ENCODE measurements at places on chromosomes 13 and 19.
A peak's percentile ranks its signal among the peaks of the same experiment; 100 is the strongest.

DNA sequence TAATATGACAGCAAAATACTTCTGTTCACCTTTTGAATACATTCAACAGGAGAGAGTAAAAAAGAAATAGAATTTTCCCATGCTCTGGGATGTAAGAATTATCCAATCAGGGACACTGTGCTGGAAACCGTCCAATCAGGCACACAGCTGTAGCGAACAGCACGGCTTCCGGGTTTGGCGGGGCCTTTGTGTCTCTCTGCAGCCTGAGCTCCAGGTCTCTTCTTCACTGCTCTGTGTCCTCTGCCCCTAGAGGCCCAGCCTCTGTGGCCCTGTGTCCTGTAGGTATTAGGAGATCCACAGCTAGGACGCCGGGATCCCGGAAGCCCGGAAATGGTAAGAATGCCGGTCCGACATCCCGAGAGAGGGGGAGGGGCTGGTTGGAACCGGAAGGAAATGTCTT, 92.7 kb downstream of the ZNF737 start:
- H3K4me1 ChIP-seq: no peaks in the 10 kb centered on the region
- no peaks in the 10 kb centered on the region for H3K36me3 ChIP-seq
- H3K27ac ChIP-seq: no peak overlapping the region
- no peak for DNase-seq
- no peak overlapping the region for H3K4me3 ChIP-seq
- no peaks in the 10 kb centered on the region for H3K27me3 ChIP-seq

DNA sequence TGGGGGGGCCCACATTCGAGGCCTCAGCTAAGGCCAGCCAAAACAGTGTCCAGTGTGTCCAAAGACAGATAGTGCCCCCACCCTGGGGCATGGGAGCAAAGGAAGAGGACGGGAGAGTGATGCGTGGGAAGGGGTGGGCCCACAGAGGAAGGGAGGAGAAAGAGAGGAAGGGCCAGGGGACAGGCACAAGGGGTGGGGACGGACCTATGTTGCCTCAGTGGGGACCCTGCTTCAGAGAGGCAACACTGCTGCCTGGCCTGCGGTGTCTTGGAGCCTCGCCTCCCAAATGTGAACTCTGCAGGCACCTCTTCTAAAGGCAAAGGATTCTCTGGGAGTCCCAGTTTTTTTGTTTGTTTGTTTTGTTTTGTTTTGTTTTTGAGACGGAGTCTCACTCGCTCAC, 230.2 kb upstream of the MAB21L1 start:
- no peak overlapping the region for H3K27ac ChIP-seq
- no peak for DNase-seq
- no peaks in the 10 kb centered on the region for H3K36me3 ChIP-seq
- H3K4me1 ChIP-seq: no peaks in the 10 kb centered on the region

DNA sequence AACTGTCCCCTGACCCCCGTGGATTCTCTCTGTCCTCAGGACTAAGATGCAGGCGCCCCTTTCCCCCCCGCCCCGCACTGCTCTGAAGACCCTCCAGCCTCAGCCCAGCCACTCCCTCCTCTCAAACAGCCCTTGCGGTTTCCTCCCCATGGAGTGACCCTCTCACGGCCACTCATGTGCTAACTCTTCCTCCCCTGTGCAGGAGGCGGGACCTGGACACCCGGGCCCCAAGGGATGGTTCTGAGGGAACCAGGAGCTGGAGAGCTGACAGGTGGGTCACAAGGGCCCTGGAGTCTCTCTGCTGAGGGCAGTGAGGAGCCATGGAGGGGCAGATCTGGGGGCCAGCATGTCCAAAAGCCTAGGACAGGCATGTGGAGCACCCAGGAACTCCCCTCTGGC, 1.9 kb downstream of the ISOC2 start:
- H3K4me1 ChIP-seq: peaks cover 4% of the 10 kb centered on the region
- DNase-seq: no peak
- H3K4me3 ChIP-seq: no peak overlapping the region
- no peaks in the 10 kb centered on the region for H3K36me3 ChIP-seq

DNA sequence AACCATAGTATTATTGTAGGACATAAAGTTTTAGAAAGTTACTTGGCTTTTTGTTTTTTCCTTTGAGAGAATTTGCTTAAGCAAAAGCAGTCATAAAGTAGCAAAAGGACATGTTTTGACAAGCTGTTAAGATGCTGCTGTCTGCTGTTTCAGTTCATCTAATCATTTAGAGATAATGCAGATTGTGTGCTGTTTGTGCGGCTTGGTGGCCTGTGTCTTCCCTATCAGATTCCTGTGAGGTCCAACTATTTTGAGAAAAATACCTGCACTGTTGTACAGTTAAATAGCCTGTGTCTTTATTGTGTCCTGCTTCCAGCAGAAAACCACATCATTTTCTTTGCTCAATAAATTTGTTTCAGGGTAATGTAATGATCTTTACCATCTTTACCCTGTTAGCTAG, 20.0 kb downstream of the UCHL3 start:
- DNase-seq: no peak
- no peaks in the 10 kb centered on the region for H3K4me1 ChIP-seq
- no peak overlapping the region for H3K4me3 ChIP-seq
- H3K27me3 ChIP-seq: no peaks in the 10 kb centered on the region
- peaks cover 14% of the 10 kb centered on the region for H3K36me3 ChIP-seq
- H3K27ac ChIP-seq: no peak overlapping the region

DNA sequence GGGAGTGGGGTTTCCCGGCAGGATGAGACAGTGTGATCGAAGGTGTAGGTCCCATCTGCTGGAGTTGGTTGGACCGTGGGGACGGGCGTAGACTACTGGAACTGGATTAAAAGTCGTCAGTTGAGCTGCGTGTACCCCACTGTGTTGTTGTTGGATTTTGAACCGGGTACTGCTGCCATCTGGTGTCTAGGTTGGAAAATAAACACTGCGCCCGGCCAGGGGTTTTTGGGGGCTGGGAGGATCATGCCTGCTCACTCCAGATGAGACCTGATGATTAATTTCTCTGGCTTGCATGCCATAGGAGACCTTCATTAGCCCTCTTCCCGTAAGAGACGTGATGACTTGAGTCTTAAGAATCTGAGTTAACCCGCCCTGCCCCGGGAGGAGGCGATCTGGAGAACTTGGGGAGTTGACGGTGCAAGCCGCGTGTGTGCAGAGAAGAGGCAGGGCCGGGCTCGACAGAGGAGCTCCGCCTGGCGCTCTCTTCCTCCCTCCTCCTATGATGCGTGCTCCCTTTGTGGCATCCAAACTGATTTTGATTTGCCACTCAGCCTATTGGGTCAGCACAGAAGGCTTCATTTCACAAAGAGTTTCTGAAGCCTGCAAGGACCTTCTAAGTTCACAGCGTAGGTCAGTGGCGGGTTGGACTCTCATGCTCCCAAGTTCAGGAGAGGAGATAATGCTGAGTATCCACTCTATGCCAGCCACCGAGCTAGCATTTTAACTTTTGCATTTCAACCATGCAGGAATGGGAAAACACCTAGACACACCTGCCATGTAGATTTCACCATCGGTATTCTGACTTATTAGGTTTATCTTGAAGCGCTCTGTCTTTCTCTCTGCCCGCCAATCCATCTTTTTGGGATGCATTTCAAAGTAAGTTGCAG, 2.7 kb downstream of the UHRF1 start:
- peak; percentile 81 for DNase-seq
- peak overlapping the region; percentile 67 for H3K27ac ChIP-seq
- no peaks in the 10 kb centered on the region for H3K27me3 ChIP-seq
- H3K4me1 ChIP-seq: peaks cover 54% of the 10 kb centered on the region
- H3K36me3 ChIP-seq: no peaks in the 10 kb centered on the region

DNA sequence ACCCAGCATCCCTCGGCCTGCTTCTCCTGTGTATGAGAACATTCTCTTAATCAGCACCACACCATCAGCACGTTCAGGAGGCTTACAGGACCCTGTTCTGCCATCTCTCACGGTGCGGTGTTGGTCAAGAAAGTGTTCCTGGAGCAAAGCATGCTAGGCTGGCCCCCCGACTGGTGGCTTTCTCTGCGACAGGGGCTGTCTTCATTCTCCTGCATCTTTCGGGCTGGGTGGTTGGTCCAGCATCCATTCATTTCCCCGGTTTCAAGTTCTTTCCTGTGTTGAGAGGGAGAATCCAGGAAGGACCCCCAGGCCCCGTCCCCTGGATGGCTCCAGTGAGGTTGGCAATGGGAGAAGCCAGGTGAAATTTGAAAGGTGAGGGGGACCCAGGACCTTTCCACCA, 55.8 kb downstream of the C1QTNF9 start:
- no peak for DNase-seq
- no peaks in the 10 kb centered on the region for H3K4me1 ChIP-seq
- H3K36me3 ChIP-seq: no peaks in the 10 kb centered on the region
- no peak overlapping the region for H3K4me3 ChIP-seq
- no peak overlapping the region for H3K27ac ChIP-seq

GRCh38 chr19:47430041-47430802, 10.9 kb upstream of the MEIS3 start:
- no peak overlapping the region for H3K4me3 ChIP-seq
- no peaks in the 10 kb centered on the region for H3K36me3 ChIP-seq
- peaks cover 8% of the 10 kb centered on the region for H3K27me3 ChIP-seq
- H3K4me1 ChIP-seq: peaks cover 10% of the 10 kb centered on the region

GRCh38 chr13:107835339-107836018, 379.9 kb downstream of the LIG4 start:
- no peaks in the 10 kb centered on the region for H3K27me3 ChIP-seq
- no peaks in the 10 kb centered on the region for H3K36me3 ChIP-seq
- H3K27ac ChIP-seq: no peak overlapping the region
- DNase-seq: no peak

- no peaks in the 10 kb centered on the region for H3K27me3 ChIP-seq
- no peak overlapping the region for H3K4me3 ChIP-seq
- no peak for DNase-seq
Measured at GRCh38 chr19:947090-947706, 21.4 kb downstream of the ARID3A start.

- H3K4me1 ChIP-seq: no peaks in the 10 kb centered on the region
- H3K27me3 ChIP-seq: no peaks in the 10 kb centered on the region
- H3K27ac ChIP-seq: no peak overlapping the region
Measured at GRCh38 chr13:51603716-51604115, 19.5 kb downstream of the WDFY2 start.

DNA sequence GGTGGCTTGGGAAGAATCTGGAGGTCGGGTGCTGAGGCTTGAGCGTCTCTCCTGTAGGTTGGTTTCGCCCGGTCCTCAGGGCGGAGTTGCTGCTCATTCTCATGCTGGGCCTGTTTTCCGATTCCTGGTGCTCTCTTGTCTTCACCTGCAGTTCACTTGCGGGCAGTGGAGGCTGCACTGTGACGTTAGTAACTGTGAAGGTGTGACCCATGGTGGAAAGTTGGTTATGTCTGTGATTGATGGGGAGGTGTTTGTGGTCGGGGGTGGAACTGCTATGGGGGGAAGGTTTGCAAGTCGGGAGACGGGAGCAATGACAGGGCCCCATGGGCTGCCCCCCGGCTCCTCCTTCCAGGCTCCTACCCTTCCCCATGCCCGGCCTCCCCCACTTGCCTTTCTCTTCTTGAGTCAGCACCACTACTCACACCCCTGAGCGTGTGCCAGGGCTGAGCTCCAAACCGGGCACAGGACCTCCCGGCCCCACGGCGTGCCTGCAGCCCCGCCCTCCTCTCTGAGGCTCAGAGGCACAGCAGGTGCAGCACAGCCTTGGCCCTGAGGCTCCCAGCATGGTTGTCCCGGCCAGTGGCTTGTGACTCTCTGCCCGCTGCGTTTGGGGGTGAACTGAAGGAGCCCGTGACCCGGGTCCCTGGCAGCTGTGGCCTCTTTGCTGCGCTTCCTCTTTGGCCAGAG, 79.1 kb downstream of the ATP11A start:
- DNase-seq: no peak
- peaks cover 11% of the 10 kb centered on the region for H3K4me1 ChIP-seq
- no peaks in the 10 kb centered on the region for H3K36me3 ChIP-seq
- H3K27me3 ChIP-seq: no peaks in the 10 kb centered on the region
- no peak overlapping the region for H3K4me3 ChIP-seq

DNA sequence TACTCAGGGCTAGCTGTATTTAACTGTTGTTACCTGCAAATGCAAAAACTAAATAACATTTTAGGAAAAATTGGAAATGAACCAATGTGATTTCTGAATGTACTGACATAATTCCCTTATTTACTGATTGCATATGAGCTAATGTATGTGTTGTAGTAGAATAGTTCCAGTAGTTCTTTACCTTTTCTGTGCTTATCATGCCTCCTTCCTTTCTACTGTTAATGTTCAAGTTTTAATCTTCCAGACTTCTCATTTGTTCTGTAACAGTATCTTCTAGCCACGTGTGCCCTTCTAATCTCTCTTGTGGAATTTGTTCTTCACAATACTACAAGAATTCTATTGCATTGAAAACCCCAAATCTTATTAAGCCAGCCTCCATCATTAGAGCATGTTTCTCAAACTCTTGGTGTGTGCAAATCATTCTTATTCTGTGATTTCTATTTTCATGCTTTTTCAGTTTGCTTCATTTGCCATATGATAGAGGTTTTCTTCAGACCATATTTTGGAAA, 17.7 kb downstream of the LSM14A start:
- peaks cover 7% of the 10 kb centered on the region for H3K36me3 ChIP-seq
- H3K27ac ChIP-seq: peak overlapping the region; percentile 8

GRCh38 chr13:113413178-113413897, 40.0 kb downstream of the ADPRHL1 start:
- H3K4me3 ChIP-seq: no peak overlapping the region
- H3K36me3 ChIP-seq: no peaks in the 10 kb centered on the region
- H3K27me3 ChIP-seq: no peaks in the 10 kb centered on the region
- no peaks in the 10 kb centered on the region for H3K4me1 ChIP-seq
- DNase-seq: no peak
- H3K27ac ChIP-seq: no peak overlapping the region

DNA sequence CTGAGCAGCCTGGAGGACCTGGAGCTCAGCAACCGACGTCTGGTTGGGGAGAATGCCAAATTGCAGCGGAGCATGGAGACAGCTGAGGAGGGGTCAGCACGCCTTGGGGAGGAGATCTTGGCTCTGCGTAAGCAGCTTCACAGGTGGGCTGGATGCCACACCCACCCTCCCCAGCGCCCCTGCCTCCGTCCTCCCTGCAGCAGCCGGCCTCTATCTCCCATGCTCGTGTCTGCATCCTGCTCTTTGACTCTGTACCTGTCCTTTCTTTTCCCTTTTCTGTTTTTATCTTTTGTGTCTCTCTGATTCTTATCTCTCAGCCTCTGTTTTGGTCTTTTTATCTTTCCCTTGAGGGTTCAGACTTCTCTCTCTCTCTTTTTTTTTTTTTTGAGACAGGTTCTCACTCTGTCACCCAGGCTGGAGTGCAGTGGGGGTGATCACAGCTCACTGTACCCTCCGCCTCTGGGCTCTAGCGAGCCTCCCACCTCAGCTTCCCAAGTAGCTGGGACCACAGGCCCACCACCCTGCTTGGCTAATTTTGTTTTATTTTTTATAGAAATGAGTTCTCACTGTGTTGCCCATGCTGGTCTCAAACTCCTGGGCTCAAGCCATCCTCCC, 10.1 kb downstream of the KASH5 start:
- no peaks in the 10 kb centered on the region for H3K36me3 ChIP-seq
- no peak overlapping the region for H3K27ac ChIP-seq
- no peak overlapping the region for H3K4me3 ChIP-seq
- H3K27me3 ChIP-seq: no peaks in the 10 kb centered on the region
- H3K4me1 ChIP-seq: peaks cover 20% of the 10 kb centered on the region

- H3K27ac ChIP-seq: peak overlapping the region; percentile 73
- H3K27me3 ChIP-seq: no peaks in the 10 kb centered on the region
- peak overlapping the region; percentile 66 for H3K4me3 ChIP-seq
Measured at GRCh38 chr19:29712744-29713516, 2.1 kb downstream of the C19orf12 start.

- H3K36me3 ChIP-seq: no peaks in the 10 kb centered on the region
- no peak for DNase-seq
- H3K27me3 ChIP-seq: no peaks in the 10 kb centered on the region
- H3K4me1 ChIP-seq: no peaks in the 10 kb centered on the region
- H3K4me3 ChIP-seq: no peak overlapping the region
Measured at GRCh38 chr13:34360702-34361101, 542.8 kb downstream of the RFC3 start.
